ENCODE measurements at places on chromosomes 6 and 20. TPM values are rescaled to one million over a fixed set of nuclear protein-coding genes. Genes with fewer than 3 reads are reported as not detected.

GRCh38 chr20:19812056-19812455 lies 54.0 kb downstream of the RIN2 start:
- no peaks in the 10 kb centered on the region for H3K36me3 ChIP-seq
- H3K4me3 ChIP-seq, result no peak overlapping the region
- H3K27ac ChIP-seq, result no peak overlapping the region
- DNase-seq, result no peak

TBC1D22B gene
- total RNA-seq, result 5.1 TPM

ATF6B gene
- 101 TPM for total RNA-seq

SLC25A27 gene
- total RNA-seq, result 57.8 TPM

DNA sequence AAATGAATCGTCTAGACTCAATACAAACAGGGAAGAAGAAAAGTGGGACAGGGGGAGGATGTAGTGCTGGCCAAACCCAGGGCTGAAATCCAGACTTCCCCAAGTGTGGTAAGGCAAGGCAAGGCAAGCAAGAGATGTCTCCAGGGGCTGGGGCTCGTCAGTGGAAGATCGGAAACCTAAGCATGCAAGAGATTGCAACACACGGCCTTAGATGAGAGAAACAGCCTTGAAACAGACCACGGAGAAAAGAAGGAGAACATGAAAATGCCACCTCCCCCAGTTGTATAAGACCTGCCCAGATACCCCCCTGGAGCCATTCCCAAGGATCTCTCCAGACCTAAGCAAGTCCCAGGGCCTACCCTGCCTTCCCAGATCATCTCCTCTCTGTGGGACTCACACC lies 20.0 kb downstream of the VEGFA start:
- peak; percentile 81 for DNase-seq
- no peak overlapping the region for H3K4me3 ChIP-seq
- H3K4me1 ChIP-seq, result no peaks in the 10 kb centered on the region
- H3K27me3 ChIP-seq, result no peaks in the 10 kb centered on the region
- no peaks in the 10 kb centered on the region for H3K36me3 ChIP-seq
- peak overlapping the region; percentile 74 for H3K27ac ChIP-seq

GRCh38 chr6:3162565-3163247 lies 5.4 kb upstream of the TUBB2A start:
- H3K27me3 ChIP-seq, result no peaks in the 10 kb centered on the region
- no peaks in the 10 kb centered on the region for H3K36me3 ChIP-seq
- H3K4me3 ChIP-seq, result peak overlapping the region; percentile 84
- peak overlapping the region; percentile 98 for H3K27ac ChIP-seq
- H3K4me1 ChIP-seq, result no peaks in the 10 kb centered on the region
- DNase-seq, result no peak

- no peaks in the 10 kb centered on the region for H3K4me1 ChIP-seq
- H3K27ac ChIP-seq, result no peak overlapping the region
- H3K27me3 ChIP-seq, result peaks cover 2% of the 10 kb centered on the region
These were observed 2.8 kb upstream of the TFAP2A start for GRCh38 chr6:10417681-10418104.

OTOR gene
- total RNA-seq, result not detected

DNA sequence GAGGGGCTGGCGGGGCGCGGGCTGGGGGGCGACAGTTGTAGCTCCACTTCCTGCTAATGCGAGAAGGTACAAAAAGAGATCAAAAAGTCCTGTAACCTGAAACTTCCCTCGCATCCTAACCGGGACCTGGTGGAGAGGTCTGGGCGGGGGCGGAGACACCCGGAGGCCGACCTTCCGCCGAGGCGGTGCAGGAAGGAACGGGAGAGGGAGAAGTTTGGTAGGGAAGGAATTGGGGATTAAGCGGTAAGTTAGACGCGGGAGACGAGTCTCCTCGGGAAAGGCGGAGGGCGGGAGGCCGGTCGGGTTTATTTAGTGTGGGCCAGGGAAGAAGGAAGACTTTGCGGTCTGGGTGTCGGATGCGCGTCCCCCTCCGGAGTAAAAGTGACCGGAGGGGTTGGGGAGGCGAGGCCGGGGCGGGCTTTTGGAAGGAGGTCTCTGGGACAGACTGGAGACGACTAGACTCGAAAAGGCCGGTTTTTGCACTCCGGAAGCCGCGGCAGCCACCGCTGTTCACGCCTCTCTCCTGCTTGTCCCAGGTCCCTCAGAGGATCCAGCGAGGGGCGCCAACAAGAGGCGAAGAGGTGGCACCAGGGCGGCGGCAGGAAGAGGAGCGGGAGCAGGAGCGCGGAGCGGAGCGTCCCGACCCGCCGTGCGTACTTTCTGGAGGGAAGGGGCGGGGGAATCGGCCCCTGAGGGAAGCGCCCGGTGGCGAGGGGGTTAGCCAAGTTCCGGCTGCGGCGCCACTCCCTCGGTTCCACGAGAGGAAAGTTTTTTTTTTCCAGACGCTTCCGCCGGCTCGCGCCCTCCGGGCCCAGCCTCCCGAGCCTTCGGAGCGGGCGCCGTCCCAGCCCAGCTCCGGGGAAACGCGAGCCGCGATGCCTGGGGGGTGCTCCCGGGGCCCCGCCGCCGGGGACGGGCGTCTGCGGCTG lies 734 bp downstream of the TPBG start:
- H3K27me3 ChIP-seq, result peaks cover 30% of the 10 kb centered on the region
- H3K27ac ChIP-seq, result peak overlapping the region; percentile 61
- peak; percentile 17 for DNase-seq
- H3K36me3 ChIP-seq, result no peaks in the 10 kb centered on the region

TFAP2D gene
- not detected for total RNA-seq

DNA sequence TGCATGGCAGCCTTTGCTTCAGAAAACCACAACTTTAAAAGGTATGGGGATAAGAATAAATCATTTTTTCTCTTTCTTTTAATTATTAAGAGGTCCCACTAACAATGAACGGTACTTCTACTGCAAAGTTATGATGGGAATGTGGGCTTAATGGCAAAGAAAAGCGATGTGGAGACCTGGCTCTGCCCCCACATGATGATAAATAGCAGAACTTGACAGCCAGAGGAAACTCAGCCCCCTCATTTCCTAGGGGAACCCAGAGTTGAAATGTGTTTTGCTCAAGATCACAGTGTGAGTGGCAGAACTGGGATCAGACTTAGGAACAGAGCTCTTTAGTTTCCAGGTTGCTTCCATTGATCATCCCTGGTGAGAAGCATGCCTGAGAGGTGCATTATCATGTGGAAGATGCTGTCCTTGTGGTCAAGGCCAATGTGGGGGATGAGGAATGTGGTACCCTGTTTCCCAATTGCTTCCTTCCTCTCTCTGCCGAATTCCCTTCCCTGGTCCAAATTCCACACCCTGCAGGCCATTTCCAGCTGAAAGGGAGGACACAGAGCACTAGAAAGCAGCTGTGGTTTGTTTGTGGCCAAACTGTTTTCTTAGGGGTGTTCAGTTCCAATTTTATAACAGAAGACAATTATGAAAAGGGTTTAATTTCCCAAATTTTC lies 66.0 kb downstream of the BACH2 start:
- peaks cover 39% of the 10 kb centered on the region for H3K4me1 ChIP-seq
- DNase-seq, result no peak
- no peaks in the 10 kb centered on the region for H3K27me3 ChIP-seq
- no peak overlapping the region for H3K27ac ChIP-seq
- no peaks in the 10 kb centered on the region for H3K36me3 ChIP-seq

GRCh38 chr20:1449370-1449769 lies 17.3 kb downstream of the NSFL1C start:
- no peak for DNase-seq
- no peaks in the 10 kb centered on the region for H3K27me3 ChIP-seq
- H3K36me3 ChIP-seq, result peaks cover 34% of the 10 kb centered on the region

GRCh38 chr6:34190504-34191122 lies 44.7 kb upstream of the GRM4 start:
- H3K4me3 ChIP-seq, result no peak overlapping the region
- no peak overlapping the region for H3K27ac ChIP-seq
- no peaks in the 10 kb centered on the region for H3K27me3 ChIP-seq
- H3K36me3 ChIP-seq, result no peaks in the 10 kb centered on the region
- no peak for DNase-seq

DNA sequence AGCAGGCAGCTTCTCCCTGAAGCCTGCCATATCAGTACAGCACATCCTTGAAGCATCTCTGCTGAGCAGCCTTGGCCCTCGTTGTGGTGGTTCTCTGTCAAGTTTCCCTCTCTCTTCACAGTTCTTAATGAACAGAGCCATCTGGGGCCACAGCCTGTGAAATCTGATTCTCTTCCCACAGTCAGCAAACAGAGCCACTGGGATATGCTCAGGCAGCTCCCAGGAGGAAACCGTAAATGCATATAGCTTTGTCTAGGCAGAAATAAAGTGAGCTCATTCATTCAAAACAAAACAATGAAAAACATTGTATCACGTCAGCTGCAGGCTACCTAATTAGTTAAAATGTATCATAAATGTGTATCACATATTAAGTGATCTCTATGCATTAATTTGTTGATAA lies 80.3 kb downstream of the TBC1D7 start:
- H3K36me3 ChIP-seq, result no peaks in the 10 kb centered on the region
- no peak overlapping the region for H3K4me3 ChIP-seq
- H3K4me1 ChIP-seq, result no peaks in the 10 kb centered on the region
- no peak for DNase-seq
- H3K27me3 ChIP-seq, result no peaks in the 10 kb centered on the region
- H3K27ac ChIP-seq, result no peak overlapping the region

NKX2-2 gene
- not detected for total RNA-seq

GRCh38 chr20:15440049-15440820 lies 1102.8 kb upstream of the FLRT3 start:
- no peaks in the 10 kb centered on the region for H3K4me1 ChIP-seq
- H3K36me3 ChIP-seq, result no peaks in the 10 kb centered on the region
- H3K4me3 ChIP-seq, result no peak overlapping the region
- H3K27ac ChIP-seq, result no peak overlapping the region

GRCh38 chr20:15375836-15376235 lies 1038.4 kb upstream of the FLRT3 start:
- no peaks in the 10 kb centered on the region for H3K27me3 ChIP-seq
- H3K4me3 ChIP-seq, result no peak overlapping the region
- no peaks in the 10 kb centered on the region for H3K36me3 ChIP-seq
- no peak overlapping the region for H3K27ac ChIP-seq
- DNase-seq, result no peak

PBOV1 gene
- not detected for total RNA-seq

DNA sequence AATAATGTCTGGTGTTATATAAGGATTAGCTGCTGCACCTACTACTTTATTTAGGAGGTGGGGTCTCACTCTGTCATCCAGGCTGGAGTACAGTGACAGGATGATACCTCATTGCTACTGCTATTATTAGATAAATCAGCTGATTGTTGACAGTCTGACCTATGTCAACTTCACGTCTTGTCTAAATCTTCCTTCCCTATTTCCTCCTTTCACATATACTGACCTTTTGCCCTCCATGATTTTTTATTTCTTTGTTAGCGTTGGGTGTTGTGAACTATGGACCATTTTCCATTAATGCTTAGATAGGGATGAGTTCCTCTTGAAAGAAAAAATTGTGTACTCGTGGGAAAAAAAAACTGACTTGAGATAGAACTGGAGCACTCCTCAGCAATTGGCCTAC lies 109.9 kb upstream of the BEND6 start:
- peak overlapping the region; percentile 98 for H3K27ac ChIP-seq
- H3K4me1 ChIP-seq, result peaks cover 5% of the 10 kb centered on the region
- H3K36me3 ChIP-seq, result no peaks in the 10 kb centered on the region
- H3K4me3 ChIP-seq, result no peak overlapping the region
- no peaks in the 10 kb centered on the region for H3K27me3 ChIP-seq
- no peak for DNase-seq

- H3K27me3 ChIP-seq, result no peaks in the 10 kb centered on the region
- H3K4me3 ChIP-seq, result no peak overlapping the region
- DNase-seq, result no peak
- H3K27ac ChIP-seq, result no peak overlapping the region
These were observed 26.1 kb upstream of the NKAIN2 start for GRCh38 chr6:123777563-123777962.

GRCh38 chr6:23890543-23891227 lies 235.3 kb upstream of the NRSN1 start:
- no peaks in the 10 kb centered on the region for H3K36me3 ChIP-seq
- H3K4me3 ChIP-seq, result no peak overlapping the region
- no peaks in the 10 kb centered on the region for H3K4me1 ChIP-seq
- DNase-seq, result peak; percentile 5
- H3K27ac ChIP-seq, result no peak overlapping the region

HUS1B gene
- not detected for total RNA-seq

DNA sequence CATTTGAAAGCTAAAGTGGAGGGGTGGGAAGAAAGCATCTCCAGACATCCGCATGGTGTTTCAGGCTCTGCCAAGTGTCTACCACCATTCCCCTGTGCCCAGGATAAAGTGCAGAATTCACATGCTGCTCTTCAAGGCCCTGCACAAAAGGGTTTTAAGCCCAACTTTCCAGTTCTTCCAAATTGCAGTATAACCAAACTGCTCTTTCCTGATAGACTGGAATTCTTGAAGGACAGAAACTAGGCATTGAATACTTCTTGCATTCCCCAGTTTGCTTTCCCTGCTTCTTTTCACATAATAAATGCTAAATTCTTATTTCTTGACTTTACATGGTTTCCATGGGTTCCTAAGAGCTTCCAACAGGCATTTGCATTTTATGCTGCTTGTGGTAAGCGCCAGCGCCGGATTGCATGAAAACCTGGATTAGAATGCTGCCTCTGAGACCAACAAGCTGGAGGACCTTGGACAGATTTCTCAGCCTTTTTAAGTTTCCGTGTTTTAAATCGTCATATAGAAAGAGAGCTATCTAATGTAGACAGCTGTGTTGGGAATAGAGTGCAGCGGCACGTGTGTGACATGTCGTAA lies 7.9 kb downstream of the SOX4 start:
- no peaks in the 10 kb centered on the region for H3K27me3 ChIP-seq
- H3K4me3 ChIP-seq, result no peak overlapping the region
- no peaks in the 10 kb centered on the region for H3K4me1 ChIP-seq

TSHZ2 gene
- total RNA-seq, result 26.9 TPM

DNA sequence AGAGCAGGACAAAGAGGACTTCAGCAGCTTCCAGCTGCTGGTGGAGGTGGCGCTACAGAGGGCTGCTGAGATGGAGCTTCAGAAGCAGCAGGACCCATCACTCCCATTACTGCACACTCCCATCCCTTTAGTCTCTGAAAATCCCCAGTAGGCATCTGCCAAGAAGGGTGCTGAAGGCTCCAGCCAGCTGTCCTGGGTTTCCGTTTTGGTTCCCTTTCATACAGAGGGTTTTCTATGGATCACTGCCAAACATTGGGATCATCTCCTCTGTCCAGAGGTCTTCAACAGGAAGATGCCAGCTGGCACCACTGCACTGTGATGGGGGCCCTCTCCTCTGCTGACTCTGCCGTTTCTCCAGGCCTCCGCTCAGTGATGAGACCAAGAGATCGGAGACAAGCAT lies 14.3 kb upstream of the RAB5IF start:
- H3K4me3 ChIP-seq, result no peak overlapping the region
- H3K36me3 ChIP-seq, result no peaks in the 10 kb centered on the region
- no peak for DNase-seq
- no peak overlapping the region for H3K27ac ChIP-seq
- H3K4me1 ChIP-seq, result no peaks in the 10 kb centered on the region
- H3K27me3 ChIP-seq, result no peaks in the 10 kb centered on the region

FAM162B gene
- total RNA-seq, result 6.7 TPM

- H3K36me3 ChIP-seq, result no peaks in the 10 kb centered on the region
- no peak for DNase-seq
- no peak overlapping the region for H3K4me3 ChIP-seq
- H3K4me1 ChIP-seq, result no peaks in the 10 kb centered on the region
- no peak overlapping the region for H3K27ac ChIP-seq
- H3K27me3 ChIP-seq, result no peaks in the 10 kb centered on the region
These were observed 39.2 kb downstream of the TSPYL4 start for GRCh38 chr6:116214681-116215080.

- no peak for DNase-seq
- H3K27ac ChIP-seq, result peak overlapping the region; percentile 95
- peaks cover 52% of the 10 kb centered on the region for H3K4me1 ChIP-seq
- no peaks in the 10 kb centered on the region for H3K36me3 ChIP-seq
These were observed 35.4 kb upstream of the SYNCRIP start for GRCh38 chr6:85678026-85678601.

DLGAP4 gene
- 49.6 TPM for total RNA-seq

Data from tibial nerve (tissue), 4 donors.